ENCODE measurements at places on chromosomes 12 and 14. TPM values are rescaled to one million over a fixed set of nuclear protein-coding genes. Genes with fewer than 3 reads are reported as not detected.

The EPYC gene
- not detected for total RNA-seq

The GNB3 gene
- 0.75 TPM for total RNA-seq

The PSME1 gene
- 166 TPM for total RNA-seq

The B4GALNT3 gene
- 1.4 TPM for total RNA-seq

The MMP14 gene
- total RNA-seq, result 2.6 TPM

- no peaks in the 10 kb centered on the region for H3K27me3 ChIP-seq
- no peak overlapping the region for H3K27ac ChIP-seq
- no peaks in the 10 kb centered on the region for H3K36me3 ChIP-seq
- DNase-seq, result no peak
- no peak overlapping the region for H3K4me3 ChIP-seq
These were observed 198.0 kb downstream of the CACNA1C start for GRCh38 chr12:2250797-2251196.

DNA sequence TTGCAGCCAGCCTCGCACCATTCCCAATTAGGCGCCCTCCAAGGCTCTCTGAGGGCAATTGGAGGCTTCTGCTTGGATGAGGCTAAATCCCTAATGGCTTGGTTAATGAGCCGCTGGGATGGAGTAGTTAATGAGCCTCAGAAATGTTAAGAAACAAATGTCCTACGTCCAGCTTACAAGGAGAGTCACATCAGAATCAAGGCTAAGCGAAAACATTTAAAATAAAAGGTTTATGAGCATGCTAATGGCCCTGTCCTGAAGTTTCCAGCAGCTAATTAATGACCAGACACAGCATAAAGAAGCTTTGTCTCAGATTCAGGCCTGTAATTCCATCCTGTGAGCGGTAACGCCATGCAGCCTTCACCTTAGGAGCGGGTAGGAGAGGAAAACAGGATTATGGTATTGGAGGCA is 200.7 kb upstream of the BCL2L14 start:
- H3K4me1 ChIP-seq, result peaks cover 2% of the 10 kb centered on the region
- H3K36me3 ChIP-seq, result peaks cover 33% of the 10 kb centered on the region
- no peak overlapping the region for H3K4me3 ChIP-seq
- no peak overlapping the region for H3K27ac ChIP-seq

DNA sequence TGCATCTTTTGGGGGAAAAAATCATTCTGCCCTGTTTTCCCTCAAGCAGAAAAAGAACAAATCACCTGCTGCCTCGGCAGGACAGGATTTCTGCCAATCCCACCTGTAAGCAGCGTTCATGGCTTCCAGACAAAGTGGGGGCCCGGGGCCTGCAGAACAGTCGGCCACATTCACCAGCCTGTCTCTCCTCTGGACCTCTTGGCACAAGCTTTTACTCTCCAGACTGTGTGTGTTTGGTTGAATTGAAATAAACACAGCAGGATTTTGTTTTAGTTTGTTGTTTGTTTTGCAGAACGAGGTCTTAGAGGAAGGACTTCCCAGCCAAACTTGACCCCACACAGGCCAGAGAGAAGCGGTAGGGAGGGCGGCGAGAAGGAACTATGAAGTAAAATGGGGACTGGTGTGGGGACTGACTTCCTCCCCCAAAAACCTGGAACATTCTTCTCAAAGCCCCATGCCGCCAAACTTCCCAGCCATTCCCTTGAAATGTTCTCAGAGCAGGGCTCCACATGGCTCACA is 41.7 kb upstream of the FOS start:
- H3K4me1 ChIP-seq, result peaks cover 22% of the 10 kb centered on the region
- no peak overlapping the region for H3K4me3 ChIP-seq
- no peak overlapping the region for H3K27ac ChIP-seq
- H3K27me3 ChIP-seq, result no peaks in the 10 kb centered on the region
- no peak for DNase-seq
- H3K36me3 ChIP-seq, result no peaks in the 10 kb centered on the region

DNA sequence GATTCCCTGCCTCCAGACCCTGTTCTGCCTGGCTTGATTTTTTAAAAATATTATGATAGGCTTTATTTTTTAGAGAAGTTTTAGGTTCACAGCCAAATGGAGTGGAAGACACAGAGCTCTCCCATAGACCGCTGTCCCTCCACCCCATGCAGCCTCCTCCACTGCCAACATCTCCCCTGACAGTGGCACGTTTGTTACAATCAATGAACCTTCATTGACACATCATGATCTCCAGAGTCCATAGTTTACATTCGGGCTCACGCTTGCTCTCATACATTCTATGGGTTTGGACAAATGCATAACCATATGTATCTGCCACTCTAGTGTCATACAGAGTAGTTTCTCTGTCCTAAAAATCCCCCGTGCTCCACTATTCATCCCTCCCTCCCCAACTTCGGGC is 15.9 kb upstream of the PPP1R13B start:
- DNase-seq, result no peak
- H3K4me1 ChIP-seq, result no peaks in the 10 kb centered on the region
- H3K27me3 ChIP-seq, result no peaks in the 10 kb centered on the region
- H3K4me3 ChIP-seq, result no peak overlapping the region
- H3K36me3 ChIP-seq, result no peaks in the 10 kb centered on the region

DNA sequence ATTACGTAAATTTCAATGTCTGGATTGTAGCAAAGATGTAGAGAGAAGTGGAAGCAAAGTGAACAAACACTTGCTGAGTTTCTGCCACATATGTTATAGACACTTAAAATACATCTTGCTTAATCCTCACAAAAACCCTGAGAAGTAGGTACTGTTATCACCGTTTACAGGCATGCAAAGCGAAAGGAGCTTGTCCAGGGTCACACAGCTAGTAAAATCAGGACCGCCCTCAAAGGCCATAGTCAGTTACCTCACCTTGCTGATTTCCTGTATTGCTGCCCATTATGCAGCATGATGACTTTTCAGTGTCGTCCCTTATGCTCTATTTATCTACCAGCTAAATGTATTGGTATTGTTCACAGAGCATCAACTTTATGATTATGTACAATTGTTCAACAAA is 39.8 kb downstream of the TRHDE start:
- no peaks in the 10 kb centered on the region for H3K36me3 ChIP-seq
- H3K27me3 ChIP-seq, result no peaks in the 10 kb centered on the region
- DNase-seq, result no peak
- no peak overlapping the region for H3K4me3 ChIP-seq
- H3K27ac ChIP-seq, result no peak overlapping the region

DNA sequence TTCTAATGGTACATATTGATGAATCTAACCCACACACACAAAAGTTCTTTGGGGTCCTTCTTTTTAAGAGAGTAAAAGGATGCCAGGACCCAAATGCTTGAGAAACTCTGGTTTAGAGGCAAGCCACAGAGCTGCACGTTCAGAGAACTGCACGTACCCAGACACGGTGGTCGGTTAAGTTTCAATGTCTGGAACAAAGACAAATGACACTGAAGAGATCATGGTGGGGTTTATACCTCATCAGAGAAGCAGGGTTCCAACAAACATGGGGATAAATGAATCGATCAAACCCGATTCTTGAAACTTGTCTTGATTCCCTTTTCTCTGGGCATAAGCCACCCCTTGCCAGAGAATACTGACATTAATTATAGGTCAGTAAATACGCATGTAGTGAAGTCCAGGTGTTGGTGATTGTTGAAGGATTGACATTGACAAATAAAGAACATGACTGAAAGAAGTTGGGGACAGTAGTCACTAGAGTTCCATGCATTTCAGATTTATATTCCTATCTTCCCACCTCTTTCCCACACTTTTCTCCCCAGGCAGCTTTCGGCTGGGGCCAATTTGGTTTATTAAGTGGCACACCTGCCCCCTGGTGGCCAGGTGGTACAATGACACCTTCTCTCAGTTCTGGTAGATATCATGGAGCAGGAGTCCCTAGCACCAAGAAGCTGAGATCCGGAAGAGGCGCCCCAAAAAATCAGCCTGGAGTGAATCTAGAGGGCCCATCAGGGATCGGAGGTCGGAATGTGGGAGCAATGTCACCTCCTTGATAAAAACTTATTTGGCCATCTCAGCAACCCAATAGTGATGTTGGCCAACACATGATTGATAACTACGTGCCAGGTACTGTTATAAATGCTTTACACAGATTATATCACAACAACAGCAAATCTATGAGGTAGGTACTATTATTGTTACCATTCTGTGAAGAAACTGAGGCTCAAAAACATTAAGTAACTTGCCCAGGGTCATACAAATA is 17.8 kb upstream of the HDAC7 start:
- no peaks in the 10 kb centered on the region for H3K27me3 ChIP-seq
- no peaks in the 10 kb centered on the region for H3K36me3 ChIP-seq
- no peak overlapping the region for H3K4me3 ChIP-seq
- no peak overlapping the region for H3K27ac ChIP-seq
- H3K4me1 ChIP-seq, result peaks cover 48% of the 10 kb centered on the region

- no peak overlapping the region for H3K4me3 ChIP-seq
- H3K27ac ChIP-seq, result no peak overlapping the region
- H3K36me3 ChIP-seq, result no peaks in the 10 kb centered on the region
These were observed 5.9 kb upstream of the APOLD1 start for GRCh38 chr12:12779529-12779928.

All from CD4-positive, alpha-beta T cell (primary cell).